Myocyte (in vitro differentiated cells): ENCODE measurements at places on chromosomes 6 and 20. TPM values are rescaled to one million over a fixed set of nuclear protein-coding genes. Genes with fewer than 3 reads are reported as not detected.

DNA sequence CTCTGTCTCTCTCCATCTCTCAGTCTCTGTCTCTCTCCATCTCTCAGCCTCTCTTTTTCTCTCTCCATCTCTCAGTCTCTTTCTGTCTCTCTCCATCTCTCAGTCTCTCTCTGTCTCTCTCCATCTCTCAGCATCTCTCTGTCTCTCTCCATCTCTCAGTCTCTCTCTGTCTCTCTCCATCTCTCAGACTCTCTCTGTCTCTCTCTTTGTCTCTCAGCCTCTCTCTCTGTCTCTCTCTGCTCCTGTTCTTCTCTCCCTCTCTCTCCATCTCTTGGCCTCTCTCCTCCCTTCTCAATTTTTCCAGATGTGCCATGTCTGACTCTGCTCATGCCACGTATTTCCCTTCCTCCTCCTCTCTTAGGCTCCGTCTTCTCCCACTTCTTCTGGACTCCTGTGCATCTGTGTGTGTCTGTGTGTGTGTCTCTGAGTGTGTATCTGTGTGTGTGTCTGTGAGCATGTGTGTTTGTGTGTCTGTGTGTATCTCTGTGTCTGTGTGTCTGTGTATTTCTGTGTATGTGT lies 72.7 kb downstream of the SRC start:
- no peak for DNase-seq

DNA sequence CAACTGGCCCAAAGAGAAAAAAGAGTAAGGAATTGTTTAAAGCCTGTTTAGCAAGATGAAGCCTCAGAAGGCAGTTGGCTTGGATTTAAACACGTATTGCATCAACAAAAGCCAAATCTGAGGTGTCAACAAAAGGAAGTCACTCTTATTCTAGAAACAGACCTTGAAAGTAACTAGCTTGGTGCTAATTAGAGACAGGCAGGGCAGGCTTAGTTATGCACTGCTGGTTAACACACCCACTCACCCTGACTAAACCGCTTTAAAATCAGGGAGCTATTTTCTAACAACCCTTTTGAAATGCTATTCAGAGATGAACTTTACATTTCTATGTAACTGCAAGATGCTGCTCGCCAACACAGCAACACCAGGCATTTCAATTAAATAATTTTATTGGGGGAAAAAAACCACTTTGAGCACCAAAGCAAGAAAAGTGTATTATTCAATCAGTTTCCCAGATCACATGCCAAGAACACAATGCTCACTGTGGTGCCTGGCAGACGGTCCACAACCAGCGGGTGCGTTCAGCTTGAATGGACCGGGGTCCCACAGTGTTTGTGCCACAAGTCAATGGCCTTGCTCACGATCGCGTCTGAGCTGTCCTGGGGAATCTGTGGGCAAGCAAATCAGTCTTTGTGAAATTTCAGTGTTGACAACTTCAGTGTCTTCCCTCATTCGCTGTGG lies 23.6 kb downstream of the TBC1D7 start:
- no peak for DNase-seq

RAMACL gene
- 0.43 TPM in 1 of 2 replicates, not detected in the other for total RNA-seq

GRCh38 chr6:96721227-96721626 lies 116.0 kb downstream of the GPR63 start:
- peak; percentile 8 for DNase-seq

DNA sequence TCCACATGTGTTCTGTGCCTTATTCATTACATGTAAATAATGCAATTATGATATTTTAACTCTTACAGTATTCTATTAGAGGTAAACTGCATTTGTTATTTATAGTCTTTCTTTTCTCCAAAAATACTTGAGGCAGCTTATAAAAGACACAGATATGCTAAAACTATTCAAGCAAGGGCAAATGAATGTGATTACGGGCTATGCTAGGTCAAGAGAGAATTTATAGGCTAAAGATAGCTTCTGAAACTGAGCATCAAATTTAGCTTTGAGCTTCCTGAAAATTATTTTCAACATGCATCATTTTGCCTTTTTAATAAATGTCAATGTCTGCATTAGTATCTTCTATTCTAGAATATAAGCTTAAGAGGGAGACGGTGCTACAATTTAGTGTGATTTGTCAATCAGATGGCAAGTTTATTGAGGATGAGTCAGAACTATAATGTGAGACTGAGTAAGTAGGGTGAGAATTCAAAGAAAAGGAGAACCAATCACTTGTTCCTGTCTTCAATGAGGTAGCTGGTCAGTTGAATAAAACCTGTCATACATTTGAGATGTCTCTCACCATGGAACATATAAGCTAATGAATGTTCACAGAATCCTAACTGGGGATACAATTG lies 669.4 kb upstream of the CITED2 start:
- no peak for DNase-seq

DNA sequence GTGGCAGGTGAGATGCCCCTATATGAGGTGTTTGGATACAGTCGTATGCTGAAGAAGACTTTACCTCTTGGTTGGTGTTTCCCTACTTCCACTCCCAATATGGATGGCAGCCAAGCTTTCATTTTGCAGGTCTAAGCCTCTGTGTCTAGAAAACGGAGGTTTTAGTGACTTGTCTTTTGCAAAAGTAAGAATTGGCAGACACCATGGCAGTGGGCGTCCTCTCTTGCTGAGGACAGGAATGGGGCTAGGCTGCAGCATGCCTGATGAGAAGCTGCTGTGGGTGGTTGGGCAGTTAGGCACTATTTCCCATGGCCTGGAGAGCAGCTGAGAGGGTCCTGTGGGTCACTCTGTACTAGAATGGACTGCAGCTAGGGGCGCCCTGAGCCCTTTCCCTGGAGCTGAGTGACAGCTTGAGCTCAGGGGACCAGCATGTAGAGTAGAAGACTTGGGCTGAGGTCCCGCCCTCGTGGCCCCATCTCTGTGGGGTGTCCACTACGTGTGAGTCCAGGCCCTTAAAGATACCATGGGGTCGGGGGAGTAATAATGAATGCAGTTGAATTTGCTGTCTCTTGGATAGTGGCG lies 127.4 kb downstream of the CDH26 start:
- DNase-seq, result no peak

RUNX2 gene
- 7.2 and 8.2 TPM in 2 replicates for total RNA-seq

DNA sequence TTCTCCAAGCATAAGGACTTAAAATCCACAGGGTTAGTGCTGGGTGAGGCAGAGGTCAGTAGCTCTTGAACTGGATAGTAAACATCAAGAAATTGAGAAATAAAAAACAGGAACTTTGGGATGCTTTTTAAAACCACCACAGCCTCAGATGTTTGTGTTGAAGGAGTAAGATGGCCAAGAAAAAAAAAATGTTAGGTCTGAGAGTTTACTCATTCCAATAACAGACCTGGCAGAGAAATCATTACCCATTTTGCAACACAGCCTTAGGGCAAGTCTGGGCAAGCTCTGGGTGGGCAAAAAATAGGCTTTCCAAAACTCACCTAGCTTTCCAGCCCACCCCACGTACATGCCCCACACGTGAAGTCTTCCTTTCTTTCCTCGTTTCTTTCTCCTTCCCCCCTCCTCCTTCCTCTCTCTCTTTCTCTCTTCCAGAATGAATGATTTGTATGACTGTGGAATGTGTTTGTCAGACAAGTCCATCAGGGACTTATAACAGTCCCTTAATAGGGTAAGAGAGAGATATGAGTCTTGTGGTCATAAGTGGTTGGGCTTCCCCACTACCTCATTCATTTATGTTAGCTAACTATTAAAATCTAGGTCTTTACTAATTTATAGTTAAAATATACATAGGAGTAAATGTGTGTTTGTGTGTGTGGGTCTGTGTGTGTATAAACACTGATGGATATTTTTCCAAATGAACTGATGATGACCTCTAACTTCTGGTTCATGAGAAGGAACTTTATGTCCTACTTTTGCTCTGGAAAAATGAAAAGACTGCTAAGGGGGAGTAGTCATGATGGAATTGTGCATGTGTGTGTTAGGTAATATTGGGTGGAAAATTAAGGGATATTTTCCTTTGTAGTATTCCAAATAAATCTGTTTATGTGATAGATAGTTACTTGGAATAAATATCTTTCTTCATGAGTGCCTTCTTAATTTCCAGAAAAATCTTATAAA lies 18.0 kb upstream of the DSE start:
- DNase-seq, result peak; percentile 44

- DNase-seq, result peak; percentile 49
Measured at GRCh38 chr6:44044154-44044539, 83.1 kb downstream of the MRPL14 start.

- peak; percentile 87 for DNase-seq
Measured at GRCh38 chr6:108609276-108609769, 48.6 kb downstream of the FOXO3 start.

GRCh38 chr20:44095831-44096230 lies 91.2 kb downstream of the JPH2 start:
- DNase-seq, result no peak

DNA sequence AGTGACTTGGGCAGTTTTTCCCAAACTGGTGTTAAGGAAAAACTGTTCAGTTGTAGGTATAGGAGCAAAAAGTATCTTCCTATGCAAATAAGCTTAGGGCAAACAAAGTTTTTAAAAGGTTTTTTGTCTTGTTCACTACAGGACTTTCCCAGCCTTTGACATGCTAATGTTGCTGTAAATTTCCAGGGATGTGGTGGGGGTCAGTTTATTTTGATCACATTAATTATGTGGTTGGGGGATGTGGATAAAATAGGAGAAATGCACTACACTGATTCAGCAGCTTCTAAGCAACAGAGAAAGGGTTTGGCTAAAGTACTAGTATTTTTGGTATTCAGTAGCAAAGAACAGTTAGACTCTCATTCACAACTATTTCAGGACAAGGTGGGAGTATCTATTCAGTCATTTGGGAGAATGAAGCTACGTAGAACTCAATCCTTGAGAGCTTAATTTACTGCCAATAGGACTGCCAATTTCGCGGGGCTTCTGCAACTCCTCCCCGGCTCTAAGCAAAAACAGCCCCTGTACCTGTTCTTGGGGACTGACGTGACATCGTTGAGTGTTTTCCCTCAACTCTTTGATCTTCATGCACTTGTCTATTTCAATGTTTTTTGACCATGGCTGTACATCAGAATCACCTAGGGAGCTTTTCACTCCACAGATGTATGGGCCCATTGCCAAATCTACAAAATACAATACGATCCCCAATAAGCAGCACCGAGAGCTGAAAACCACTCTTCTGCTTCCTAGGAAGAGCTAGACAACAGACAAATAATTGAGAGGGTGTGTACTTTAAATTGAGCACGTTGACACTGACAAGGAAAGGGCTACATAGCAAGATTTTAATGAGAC lies 94.8 kb upstream of the NHSL1 start:
- DNase-seq, result no peak

GRCh38 chr20:7275645-7276237 lies 508.3 kb downstream of the BMP2 start:
- no peak for DNase-seq

DNA sequence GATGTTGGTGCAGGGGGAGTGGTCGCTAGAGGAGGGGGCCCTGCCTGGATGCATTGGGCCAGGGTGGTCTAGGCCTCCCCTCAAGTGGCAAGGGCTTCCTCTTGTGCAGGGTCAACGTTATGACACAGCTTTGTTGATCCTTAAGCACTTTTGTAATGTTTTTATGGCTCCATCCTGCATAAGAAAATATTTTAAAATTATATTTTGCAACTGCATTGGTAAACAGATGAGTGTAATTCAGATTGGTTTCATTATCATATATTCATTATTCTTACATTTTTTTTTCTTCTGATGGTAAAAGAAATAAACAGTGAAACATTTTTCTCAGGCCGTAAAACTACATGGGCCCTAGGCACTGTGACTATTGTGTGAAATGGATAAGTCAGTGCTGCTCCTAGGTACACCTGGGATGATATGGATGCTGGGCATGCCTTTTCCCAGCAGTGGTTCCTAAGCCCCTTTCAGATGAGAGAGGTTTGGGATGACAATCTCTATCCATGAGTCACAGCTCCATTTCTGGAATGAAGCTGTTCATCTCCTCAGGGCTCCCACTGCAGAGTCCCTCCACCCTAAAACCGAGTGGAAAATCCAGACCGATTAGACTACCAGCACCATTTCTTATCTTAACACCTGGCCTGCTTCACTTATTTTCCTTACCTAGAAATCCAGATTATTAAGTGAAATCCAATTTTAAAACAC lies 5.8 kb upstream of the SIM1 start:
- peak; percentile 44 for DNase-seq

- no peak for DNase-seq
Measured at GRCh38 chr6:170148709-170149470, 142.0 kb downstream of the DLL1 start.

RRBP1 gene
- 77.4 and 86.8 TPM in 2 replicates for total RNA-seq

ZNF341 gene
- 1.8 and 2.0 TPM in 2 replicates for total RNA-seq
